HT-29 (cell line): ENCODE measurements at places on chromosomes 7 and 10.

DNA sequence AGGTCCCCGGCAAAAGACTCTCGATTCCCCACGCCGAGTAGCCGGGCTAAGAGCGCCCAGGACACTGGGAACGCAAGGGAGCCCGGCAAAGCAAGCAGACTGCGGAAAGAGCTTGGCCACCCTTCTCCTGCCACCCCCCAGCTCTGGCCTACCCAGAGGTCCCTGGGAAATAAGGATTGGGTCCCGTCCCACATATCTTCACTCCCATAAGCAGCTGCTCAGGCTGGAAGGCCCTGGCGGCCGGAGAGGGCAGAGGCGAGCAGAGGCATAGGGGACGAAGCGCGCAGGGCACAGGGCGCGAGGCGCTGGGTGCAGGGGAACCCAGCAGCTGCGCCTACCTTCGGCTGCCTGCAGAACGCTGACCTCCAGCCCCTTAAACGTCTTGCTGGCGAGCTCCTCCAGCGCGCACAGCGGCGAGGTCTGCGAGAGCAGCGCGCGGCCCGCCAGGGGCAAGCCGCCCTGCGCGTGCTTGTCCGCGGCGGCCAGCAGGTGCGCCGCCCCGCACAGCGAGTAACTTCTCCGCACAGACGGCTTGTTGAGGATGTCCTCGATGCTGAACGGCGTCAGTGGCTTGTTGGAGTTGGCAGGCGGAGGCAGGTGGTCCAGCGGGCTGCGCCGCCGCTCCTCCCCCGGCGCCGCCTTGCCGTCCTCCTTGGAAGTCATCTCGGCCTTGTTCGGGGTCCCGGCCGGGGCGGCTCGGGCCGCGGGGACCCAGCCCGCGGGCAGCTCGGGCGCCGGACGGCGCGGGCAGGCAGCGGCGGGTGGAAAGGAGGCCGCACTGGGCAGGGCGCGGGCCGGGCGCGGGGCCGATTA is 904 bp downstream of the LBX1 start:
- no peak for DNase-seq

GRCh38 chr10:113470372-113471240 is 82.2 kb upstream of the HABP2 start:
- DNase-seq: no peak

DNA sequence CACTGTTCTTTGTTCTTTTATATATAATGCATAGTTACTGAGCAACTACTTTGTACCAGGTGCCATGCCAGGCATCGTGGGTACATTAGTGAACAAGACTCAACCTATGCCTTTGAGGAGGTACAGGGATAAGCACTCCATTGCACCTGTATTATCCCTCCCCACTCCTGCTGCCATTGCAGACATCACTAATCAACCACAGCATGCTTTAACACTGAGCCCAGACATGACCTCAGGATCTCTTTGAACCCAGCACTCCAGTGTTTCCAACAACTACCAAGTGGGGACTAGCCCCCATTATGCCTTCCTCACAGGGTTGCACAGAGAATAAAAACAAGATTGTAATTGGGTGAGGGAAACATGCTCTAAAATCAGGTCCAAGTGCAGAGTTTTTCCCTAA is 60.5 kb upstream of the COL13A1 start:
- no peak for DNase-seq

GRCh38 chr10:68196701-68197100 is 35.2 kb downstream of the ATOH7 start:
- no peak for DNase-seq

- DNase-seq: no peak
Observed at GRCh38 chr7:116087291-116087690, 56.7 kb upstream of the TFEC start.

DNA sequence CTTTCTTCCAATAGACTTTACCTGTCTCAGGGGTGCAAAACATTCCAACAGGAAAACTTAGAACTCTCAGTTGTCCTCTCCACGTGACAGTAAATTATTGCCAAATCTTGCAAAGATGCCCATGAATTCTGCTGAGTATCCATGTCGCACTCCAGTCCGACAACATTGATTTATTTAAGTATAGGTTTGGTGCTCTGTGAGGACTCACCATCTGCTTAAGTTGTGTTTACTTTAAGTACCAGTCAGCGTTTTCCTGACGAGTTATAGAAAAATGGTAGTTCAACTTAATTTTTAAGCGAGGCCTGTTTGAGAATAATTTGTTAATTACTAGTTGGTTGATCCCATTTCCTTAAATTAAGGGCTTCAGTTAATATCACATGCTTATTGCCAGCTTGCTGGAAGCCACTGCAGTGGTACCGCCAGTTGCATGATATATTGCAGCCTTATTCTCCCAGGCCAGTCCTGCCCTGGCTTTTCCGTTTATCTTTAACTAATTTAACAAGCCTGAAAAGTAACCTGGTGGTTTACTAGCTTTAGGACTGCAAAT is 27.8 kb downstream of the CREB5 start:
- DNase-seq: no peak

DNA sequence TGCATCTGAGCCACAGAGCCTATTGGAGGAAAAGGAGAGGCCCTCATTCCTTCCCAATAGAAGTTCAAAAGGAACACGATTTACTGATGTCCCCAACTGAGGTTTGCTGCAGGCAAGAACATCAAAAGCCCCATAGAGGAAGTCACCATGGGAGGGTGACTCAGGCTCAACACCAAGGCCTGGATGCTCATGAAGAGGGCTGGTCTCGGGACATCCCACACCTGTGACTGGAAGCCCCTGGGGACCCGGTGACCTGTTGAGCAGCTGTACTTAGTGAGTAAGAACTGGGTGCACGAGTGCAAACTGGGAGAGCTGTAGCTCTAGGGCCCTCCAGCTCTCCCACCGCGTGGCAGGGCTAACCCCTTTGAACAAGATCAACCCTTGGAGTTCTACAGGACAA is 38.0 kb downstream of the CYTH3 start:
- DNase-seq: no peak

DNA sequence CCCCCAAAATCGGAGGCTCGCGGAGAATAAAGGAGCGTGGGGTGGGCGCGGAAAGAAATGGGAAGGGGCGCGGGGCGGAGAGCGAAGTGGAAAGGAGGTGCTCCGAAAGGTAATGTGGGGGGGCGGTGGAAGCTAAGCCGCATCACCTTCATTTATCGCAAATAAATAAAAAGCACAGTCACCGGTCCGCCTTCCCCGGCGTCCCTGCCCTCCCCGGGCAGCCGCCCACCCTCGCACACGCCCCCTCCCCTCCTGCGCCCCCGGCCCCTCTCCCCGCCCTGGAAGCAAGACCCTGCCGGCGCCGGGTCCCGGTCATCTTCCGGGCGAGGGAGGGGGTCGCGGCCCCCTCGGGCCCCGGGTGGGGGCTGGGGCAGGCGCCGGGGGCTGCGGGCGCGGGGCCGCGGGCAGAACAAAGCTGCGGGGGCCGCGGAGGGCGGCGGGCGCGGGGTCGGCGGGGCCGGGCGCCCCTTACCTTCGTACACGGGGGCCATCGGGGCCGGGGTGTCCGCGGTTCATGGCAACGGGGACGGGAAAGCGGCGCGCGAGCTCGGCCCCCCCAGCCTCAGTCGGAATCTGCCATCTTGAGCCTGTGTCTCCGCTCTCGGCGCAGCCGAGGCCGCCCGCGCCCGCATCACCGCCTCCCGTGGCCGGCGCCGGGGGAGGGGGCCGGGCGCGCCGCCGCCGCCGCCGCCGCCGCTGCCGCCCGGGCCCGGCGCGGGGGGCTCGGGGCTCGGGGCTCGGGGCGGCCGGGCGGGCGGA is 486 bp downstream of the HIPK2 start:
- no peak for DNase-seq

DNA sequence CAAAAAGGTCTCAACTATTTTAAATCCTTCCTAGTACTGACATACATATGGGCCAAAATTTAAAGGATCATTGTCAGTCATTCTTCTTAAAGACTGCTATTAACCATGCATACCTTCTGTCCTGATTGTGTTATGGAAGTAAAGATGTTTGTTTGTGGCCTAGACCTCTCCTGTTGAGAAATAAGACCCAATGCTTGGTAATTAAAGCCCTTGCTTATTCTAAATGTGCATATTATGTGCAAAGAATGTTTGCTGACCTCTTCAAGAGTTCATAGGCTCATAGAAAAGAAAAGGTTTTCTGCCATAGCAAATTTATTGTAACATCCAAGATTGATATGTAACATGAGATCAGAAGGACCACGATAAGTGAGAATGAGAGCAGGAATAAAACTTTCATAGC is 145.6 kb downstream of the TWIST1 start:
- DNase-seq: no peak

- DNase-seq: peak; percentile 98
Observed at GRCh38 chr7:6392712-6393666, 54.8 kb downstream of the DAGLB start.

- DNase-seq: no peak
Observed at GRCh38 chr10:35910234-35910633, 268.1 kb upstream of the FZD8 start.

- no peak for DNase-seq
Observed at GRCh38 chr7:33539198-33539597, 366.1 kb upstream of the BMPER start.
